ENCODE measurements at places on chromosomes 1 and 21.

- no peak for DNase-seq
These were observed 99.6 kb upstream of the FBXO28 start for GRCh38 chr1:224014330-224014649.

GRCh38 chr21:40335704-40336103 is 468.5 kb downstream of the PCP4 start:
- DNase-seq, result no peak

- no peak for DNase-seq
These were observed 64.0 kb upstream of the COA6 start for GRCh38 chr1:234309243-234309597.

DNA sequence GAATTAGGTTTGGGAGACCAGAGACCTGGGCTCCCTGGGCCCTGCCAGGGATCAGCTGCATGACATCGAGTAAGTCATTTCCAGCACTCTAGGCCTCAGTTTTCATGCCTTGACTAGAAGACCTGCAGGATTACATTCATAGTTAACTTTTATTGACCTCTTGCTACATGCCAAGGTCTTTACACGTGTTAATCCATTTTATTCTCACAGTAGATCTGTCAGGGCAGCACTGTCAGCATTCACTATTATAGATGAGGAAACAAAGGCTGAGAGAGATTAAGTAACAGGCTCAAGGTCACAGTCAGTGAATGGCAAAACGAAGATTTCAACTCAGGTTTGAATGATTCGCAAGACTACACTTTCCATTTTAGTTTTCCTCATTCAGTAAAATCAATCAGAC is 37.0 kb downstream of the PGM1 start:
- DNase-seq, result no peak

DNA sequence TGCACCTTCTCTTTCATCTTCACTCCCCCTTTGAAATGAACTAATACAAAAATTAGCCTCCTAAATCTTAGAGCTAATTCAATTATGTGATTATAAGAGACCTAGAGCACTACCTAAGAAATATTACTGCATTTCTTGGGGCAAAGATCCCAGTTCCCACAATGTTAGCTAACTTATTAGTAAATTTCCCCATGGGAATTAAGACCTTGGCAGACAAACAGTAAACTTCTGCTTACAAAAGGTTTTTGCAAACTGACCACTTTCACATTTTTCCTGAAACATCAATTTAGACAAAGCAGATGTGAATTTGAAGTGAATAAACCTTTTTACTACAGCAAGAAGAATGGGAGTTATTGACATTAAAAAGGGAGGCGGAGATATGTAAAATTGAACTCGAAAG is 34.6 kb upstream of the LHX8 start:
- no peak for DNase-seq

- no peak for DNase-seq
These were observed 433 bp upstream of the DMBX1 start for GRCh38 chr1:46489169-46489637.

DNA sequence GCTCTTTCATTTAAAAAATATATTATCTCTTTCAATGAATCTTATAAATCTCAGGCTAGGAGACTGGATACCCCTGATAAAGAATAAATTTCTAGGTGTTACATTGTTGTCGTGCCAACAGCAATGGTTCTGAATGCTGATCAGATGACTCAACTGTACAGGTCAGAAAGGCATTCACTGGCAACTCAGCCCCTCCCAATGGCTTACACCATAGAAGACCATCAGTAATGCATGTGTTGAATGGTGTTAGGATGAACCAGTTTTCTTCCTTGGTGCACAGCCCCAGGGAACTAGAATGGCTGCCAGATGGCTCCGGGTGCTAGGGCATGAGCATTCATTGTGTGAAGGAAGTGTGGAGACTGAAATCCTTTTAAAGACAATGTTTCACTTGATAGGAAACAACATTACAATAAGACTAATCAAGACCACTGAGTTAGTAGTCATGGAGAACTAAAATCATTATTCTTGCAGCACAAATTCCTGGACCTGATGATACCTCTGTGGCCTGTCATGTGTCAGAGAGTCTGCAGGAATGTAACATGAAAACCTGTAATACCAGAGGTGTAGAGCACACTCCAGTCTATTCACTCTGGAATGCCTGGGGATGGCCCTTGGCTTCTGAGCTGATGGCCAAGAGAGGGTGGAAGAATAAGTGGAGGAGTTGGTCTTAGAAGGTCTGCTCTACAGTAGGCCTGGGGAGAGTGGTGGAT is 187.7 kb upstream of the LMO4 start:
- no peak for DNase-seq

GRCh38 chr1:241007668-241008067 is 349.3 kb downstream of the RGS7 start:
- DNase-seq, result no peak

- DNase-seq, result no peak
These were observed 67.6 kb downstream of the CASZ1 start for GRCh38 chr1:10728595-10729410.

DNA sequence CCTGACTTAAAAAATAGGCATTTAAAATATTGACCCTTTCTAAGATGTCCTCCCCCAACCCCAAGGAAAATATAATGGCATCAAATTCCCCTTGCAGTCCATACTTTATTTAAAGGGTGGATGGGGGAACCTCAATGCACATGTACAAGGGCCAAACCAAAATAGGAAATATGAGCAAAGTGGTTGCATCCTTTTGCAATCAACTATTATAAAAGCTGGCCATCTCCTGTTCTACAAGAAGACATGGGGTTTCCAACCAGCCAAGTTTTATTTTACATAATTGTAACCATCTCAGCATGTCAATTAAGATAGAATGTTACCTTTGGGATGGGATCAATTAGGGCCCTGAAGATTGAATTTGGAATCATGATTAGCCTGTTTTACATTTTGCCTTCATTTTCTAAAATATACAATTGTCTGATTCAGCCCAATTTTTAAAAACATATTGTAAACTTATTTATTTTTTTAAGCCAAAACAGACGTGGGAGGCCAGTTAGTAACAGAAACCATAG is 146.7 kb upstream of the NFIA start:
- no peak for DNase-seq

GRCh38 chr1:184801503-184801902 is 46.8 kb upstream of the EDEM3 start:
- no peak for DNase-seq

DNA sequence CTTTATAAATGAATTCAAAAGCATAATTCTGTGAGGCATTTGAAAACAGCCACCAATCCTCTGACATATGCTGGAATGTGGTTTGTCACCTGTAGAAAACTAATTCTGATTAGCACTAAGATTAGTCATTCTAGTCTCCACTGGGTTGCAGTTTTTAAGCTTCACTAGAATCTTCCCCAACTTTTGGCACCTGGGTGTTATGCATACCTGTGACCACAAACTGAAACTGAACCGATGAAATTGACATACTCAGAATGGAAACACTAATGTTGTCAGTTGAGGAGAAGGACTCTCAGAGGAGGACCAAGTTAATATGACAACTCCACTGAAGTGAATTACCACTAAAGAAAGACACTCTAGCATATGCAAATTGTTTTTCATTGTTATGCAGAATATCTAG is 285.8 kb upstream of the NEGR1 start:
- DNase-seq, result no peak

DNA sequence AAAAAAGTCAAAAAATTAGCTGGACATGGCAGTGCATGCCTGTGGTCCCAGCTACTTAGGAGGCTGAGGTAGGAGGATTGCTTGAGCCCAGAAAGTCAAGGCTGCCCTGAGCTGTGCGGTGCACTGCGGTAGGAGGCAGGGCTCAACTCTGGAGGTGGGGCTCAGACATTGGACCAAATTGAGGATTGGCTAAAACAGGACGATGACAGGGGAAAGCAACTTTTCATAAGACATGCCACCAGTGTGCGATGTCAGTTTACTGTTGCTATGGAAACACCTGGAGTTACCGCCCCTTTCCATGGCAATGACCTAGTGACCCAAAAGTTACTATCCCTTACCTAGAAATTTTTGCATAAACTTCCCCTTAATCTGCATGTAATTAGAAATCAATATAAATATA is 85.3 kb downstream of the DISP3 start:
- DNase-seq, result no peak

GRCh38 chr1:203153051-203153988 is 22.3 kb downstream of the MYBPH start:
- no peak for DNase-seq

DNA sequence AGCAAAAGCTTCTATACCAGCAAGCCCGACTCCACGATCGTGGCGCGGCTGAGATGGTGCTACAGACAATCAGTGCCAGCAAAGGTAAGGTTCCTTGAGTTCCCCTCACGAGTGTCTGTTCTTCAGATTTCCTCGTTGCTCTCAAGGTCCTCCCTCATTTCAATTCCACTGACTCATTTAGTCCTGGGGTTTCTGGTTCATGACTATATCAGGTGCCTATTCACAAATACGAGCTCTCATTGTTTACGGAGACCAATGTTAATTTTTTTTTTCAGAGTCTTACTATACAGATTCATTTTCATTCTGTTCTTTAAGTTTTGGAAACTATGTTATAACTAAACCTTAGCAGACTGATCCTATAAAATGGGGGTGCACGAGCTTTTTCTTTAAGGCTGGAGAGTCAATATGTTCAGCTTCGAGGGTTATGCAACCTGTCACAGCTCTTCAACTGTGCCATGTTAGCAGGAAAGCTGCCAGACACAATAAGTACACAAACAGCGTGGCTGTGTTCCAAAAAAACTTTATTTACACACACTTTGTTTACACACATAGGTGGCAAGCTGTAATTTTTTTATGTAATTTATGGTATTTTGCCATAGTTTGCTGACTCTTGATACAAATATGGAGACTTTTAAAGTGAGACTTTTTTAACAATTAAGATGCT is 134.3 kb downstream of the ZP4 start:
- DNase-seq, result no peak

- no peak for DNase-seq
These were observed 1892.4 kb downstream of the NCAM2 start for GRCh38 chr21:22890656-22891055.

DNA sequence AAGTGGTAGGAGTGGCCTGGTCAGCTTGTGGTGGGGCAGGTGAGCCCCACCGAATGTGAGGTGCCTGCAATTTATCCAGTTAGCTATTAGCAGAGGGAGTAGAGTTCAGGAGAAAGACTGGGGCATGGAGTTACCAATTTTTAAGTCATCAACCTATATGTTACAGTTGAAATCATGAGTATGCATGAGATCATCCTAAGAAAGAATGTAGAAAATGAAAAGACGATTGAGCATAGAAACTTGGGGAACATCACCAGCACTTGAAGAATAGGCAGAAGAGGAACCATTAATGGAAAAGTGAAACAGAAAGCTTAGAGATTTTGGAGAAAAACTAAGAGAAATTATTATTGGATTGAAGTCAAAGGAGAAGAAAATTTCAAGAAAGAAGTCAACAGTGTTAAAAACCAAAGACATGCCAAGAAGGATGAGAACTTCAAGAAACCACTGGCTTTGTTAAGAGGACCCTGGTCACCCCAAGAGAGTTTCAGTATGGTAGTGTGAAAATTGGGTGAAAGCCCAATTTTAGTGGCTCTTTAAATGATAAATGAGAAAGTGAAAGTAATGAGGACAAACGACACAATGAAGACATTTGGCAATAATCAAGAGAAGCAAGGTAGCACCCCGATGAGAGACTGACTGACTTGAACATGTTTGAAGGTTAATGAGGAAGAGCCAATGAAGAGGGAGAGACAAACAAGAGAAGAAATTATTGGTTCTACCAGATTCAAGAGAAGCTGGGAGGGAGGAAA is 36.7 kb downstream of the DNASE2B start:
- no peak for DNase-seq

- DNase-seq, result no peak
These were observed 46.2 kb downstream of the DISP1 start for GRCh38 chr1:222861062-222861461.

- no peak for DNase-seq
These were observed 160.2 kb downstream of the TOMM20 start for GRCh38 chr1:234968451-234968850.

- no peak for DNase-seq
These were observed 37.9 kb downstream of the RLF start for GRCh38 chr1:40199126-40199525.

- DNase-seq, result no peak
These were observed 55.7 kb upstream of the EPHA8 start for GRCh38 chr1:22507587-22507986.

DNA sequence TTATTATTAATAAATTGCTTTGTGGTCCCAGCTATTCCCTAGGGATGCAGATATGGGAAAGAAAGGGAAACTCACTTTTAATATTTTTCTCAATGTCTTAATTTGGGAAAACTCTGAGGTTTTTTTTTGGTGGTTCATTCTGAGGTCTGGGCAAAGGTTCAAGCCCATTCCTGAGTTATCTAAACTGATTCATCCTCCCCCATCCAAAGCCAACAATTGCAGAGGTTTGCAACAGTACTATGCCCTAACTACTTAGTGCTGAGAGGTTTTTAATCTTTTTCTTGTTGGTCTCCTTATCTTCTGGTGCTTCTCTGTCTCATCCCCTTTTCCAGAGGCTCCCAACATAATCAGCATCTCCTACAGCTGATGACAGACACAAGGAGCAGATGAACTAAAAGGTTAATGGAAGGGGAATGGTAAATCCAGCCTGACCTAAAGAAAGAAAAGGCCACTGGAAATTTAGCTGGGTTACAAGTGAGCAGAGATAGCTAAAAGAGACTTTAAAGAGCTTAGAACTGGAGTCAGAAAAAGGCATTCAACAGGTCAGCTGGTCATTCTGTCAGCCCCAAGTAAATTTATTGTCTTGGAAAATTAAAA is 390.4 kb downstream of the TGFB2 start:
- DNase-seq, result no peak

DNA sequence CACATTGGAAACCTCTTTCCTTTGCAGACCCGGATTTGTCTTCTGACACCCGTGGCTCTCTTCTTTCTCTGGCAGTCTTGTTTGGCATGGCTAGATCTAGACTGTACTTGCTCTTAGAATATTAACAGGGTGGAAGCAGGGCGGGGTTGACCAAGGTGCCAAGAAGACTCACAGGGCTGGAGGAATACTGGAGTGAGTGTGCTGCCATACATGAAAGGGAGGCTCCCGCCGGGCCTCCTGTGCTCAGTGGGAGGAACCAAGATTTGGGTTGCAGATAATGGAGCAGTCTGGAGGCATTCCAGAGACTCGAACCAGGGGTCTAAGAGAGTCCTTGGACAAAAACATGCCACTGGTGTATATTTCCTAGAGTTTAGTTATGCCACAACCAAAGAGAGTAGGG is 27.6 kb upstream of the SNX27 start:
- DNase-seq, result no peak

DNA sequence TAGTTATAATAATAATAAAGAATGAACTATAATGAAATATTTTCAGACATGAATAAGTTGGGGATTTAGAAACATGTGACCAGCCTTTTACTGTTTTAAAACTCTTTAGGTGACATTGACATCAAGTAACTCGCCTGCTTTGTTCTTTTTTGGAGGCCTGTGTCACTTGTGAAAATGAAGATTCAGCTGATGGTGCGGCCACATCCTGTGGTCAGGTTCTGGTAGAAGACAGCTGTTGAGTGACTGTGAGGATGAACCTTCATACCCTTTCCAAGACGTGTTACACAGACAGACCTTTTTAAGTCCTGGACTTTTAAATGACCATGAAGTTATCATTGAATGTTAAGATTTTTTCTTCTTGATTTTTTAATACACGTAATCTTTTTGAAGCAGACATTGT is 10.3 kb downstream of the UTS2 start:
- DNase-seq, result no peak
